ENCODE measurements at places on chromosomes 7 and 10.

GRCh38 chr7:73899731-73900142 lies 38.8 kb downstream of the TMEM270 start:
- no peak for DNase-seq

GRCh38 chr10:75071756-75072155 lies 39.7 kb upstream of the SAMD8 start:
- no peak for DNase-seq

DNA sequence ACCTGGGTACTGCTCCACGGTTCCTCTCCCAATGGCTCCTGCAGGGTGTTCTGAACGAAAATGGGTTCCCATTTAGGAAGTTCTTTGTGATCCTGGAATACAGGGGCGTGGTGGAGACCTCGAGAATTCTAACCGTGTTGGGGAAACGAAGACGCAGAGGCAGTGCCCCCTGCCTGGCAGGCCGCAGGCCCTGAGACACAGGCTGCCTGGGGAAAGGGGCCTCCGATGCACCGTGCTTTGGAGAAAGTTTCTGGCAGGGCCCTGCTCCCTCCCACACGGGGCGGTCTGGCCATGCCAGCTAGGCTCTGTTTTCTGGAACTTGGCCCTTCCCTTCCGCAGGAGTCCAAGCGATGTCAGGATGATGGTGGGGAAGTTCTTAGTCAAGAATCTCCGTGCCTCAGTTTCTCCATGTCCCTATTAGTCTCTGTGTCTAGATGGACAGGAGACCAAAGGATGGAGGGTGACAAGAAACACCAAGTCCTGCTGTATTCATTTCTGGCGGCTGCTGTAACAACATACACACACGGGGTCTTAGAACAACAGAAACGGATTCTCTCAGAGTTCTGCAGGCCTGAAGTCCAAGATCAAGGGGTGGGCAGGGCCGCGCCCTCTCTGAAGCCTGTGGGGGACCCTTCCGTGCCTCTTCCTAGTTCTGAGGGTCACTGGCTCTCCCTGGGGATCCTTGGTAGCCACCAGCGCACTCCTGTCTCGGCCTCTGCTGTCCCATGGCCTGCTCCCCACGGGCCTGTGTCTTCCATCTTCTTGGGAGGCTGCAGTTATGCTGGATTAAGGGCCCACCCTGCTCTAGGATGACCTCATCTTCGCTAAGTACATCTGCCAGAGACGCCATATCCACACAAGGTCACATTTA lies 27.7 kb downstream of the PRKAG2 start:
- no peak for DNase-seq

DNA sequence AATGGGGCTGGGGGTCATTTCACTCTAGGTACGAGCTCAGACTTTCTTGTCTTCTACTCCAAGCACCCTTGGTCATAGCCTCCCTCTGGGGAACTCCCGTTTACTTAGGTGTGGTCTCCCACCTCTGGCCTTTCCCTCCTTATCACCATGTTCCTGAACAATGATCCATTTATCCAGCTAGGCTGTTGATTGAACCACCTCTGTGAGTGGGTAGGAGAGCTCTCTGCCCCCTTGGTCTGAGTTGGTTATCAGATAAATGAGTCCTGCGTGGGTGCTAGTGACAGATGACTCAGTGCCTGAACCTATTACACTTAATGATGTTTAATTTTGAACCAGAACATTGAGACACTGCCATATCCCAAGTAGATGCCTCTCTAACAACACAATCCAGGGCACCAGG lies 9.4 kb downstream of the BLNK start:
- DNase-seq = peak; percentile 45

- DNase-seq = no peak
Measured at GRCh38 chr10:49140304-49141177, 6.7 kb upstream of the FAM170B start.

- no peak for DNase-seq
Measured at GRCh38 chr7:48091506-48092433, 2.7 kb downstream of the UPP1 start.

- DNase-seq = peak; percentile 94
Measured at GRCh38 chr7:101237206-101238067, at the start of gene CLDN15. CLDN15 (minus strand) TSS chr7:101237802; CDS start chr7:101237581, 221 bp downstream.

Data from large intestine (tissue), 12 donors.